Occipital lobe (tissue), 3 donors: ENCODE measurements at places on chromosomes 1 and 21. TPM values are rescaled to one million over a fixed set of nuclear protein-coding genes. Genes with fewer than 3 reads are reported as not detected.

The TEX35 gene
- total RNA-seq = not detected

The OR2AK2 gene
- total RNA-seq = 0.78 TPM

The RYR2 gene
- 40.7 TPM for total RNA-seq

The ADORA3 gene
- total RNA-seq = 3.6 TPM

The PLEKHN1 gene
- not detected for total RNA-seq

The OR6K3 gene
- total RNA-seq = not detected

The TRIM46 gene
- 21.1 TPM for total RNA-seq

The EXTL1 gene
- total RNA-seq = 2.3 TPM

The CA6 gene
- total RNA-seq = not detected

The F5 gene
- total RNA-seq = under 0.01 TPM

The CHI3L1 gene
- 1.6 TPM for total RNA-seq

The PTCH2 gene
- 1.4 TPM for total RNA-seq

The COL6A1 gene
- 41.0 TPM for total RNA-seq

The GBP3 gene
- total RNA-seq = 0.94 TPM

The LRRC39 gene
- total RNA-seq = 8.0 TPM

The SLC1A7 gene
- not detected for total RNA-seq

The HES4 gene
- 15.1 TPM for total RNA-seq

The C1orf87 gene
- 0.31 TPM for total RNA-seq

The ADAM30 gene
- not detected for total RNA-seq

The C1orf226 gene
- total RNA-seq = 1.1 TPM

The LRRC71 gene
- total RNA-seq = 0.16 TPM

The GUCA2B gene
- total RNA-seq = not detected

The MAP3K21 gene
- total RNA-seq = 4.1 TPM

The PPM1J gene
- 4.4 TPM for total RNA-seq

The LRRN2 gene
- 12.8 TPM for total RNA-seq

The ESPN gene
- total RNA-seq = not detected

The B3GALT5 gene
- total RNA-seq = 0.62 TPM

The TNFRSF9 gene
- not detected for total RNA-seq

The SLC45A1 gene
- total RNA-seq = 6.6 TPM

The RNF223 gene
- total RNA-seq = not detected

The HSPA13 gene
- total RNA-seq = 209 TPM

The GPR3 gene
- not detected for total RNA-seq

The RAB7B gene
- 0.78 TPM for total RNA-seq

The NIT1 gene
- 18.7 TPM for total RNA-seq

The FMN2 gene
- 61.1 TPM for total RNA-seq

The LELP1 gene
- total RNA-seq = not detected

The COPA gene
- total RNA-seq = 143 TPM

The PGLYRP3 gene
- total RNA-seq = not detected

The PRDM16 gene
- total RNA-seq = 6.7 TPM

The PLA2G4A gene
- total RNA-seq = 2.3 TPM

The OPTC gene
- not detected for total RNA-seq

The TMEM52 gene
- total RNA-seq = 1.1 TPM

The UBXN10 gene
- 1.6 TPM for total RNA-seq

The GNG4 gene
- total RNA-seq = 31.5 TPM

The ALG6 gene
- 73.3 TPM for total RNA-seq

The ASPM gene
- total RNA-seq = 8.9 TPM

The RPS27 gene
- 2,161 TPM for total RNA-seq

The CFAP45 gene
- 0.47 TPM for total RNA-seq

The DNAI4 gene
- 34.9 TPM for total RNA-seq

The SIM2 gene
- total RNA-seq = not detected

The OLIG2 gene
- total RNA-seq = 23.9 TPM
